ENCODE measurements at places on chromosomes 5 and 9.

- no peak for DNase-seq
These were observed 31.5 kb downstream of the LNPEP start for GRCh38 chr5:96967400-96967799.

DNA sequence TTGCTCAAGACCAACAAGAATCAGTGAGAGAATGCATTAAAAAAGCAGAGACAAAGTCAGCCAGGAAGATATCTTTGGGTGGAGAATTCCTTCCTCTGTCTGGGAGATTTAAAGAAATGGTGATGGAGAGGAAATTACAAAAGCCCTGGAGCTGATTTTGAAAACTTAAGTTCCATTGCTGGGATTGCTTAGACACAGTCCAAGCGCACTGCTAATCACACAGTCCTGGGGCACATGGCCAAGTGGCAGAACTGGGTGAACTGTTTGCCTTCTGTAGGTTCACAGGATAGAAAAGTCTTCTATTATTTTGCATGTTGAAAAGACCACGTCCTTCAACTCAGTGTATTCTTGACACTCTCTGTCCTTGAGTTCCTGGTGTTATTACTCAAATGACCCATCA lies 284.9 kb upstream of the FBXL7 start:
- DNase-seq = no peak

DNA sequence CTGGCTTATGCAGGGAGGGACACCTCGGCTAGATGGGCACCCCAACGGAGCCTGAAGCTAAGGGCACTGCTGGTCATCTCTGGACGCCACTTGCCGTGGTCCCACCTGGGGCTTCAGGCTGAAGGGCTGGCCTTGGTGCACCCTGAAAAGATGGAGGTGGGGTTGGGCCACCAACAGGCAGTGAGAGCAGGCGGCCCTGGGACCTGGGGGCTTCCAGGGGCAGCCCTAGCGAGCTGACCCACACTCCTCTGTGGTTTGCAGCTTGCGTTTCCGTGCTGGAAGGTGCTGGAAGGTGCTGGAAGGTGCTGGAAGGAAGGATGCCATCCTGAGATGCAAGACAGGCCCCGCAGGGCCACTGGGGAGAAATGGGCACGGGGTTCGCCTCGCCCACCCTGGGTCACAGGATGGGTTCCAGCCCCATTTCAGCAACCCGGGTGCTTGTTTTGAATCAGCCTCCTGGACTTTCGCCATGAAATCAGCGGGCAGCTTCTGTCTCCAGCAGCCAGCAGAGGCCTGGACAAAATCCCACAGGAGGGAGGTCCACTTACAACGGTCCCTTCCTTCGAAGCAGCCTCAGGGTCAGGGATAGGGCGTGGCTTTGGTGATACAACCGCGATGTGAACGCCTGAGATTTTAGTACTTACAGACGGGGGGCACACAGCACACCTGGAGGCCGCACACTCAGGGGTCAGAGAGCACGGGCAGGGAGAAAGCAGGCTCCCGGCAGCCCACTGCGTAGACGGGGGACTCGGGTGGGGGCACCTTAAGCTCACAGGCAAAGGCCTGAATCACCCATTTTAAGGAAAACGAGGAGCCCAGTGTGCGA lies 303.1 kb upstream of the IRX4 start:
- no peak for DNase-seq

DNA sequence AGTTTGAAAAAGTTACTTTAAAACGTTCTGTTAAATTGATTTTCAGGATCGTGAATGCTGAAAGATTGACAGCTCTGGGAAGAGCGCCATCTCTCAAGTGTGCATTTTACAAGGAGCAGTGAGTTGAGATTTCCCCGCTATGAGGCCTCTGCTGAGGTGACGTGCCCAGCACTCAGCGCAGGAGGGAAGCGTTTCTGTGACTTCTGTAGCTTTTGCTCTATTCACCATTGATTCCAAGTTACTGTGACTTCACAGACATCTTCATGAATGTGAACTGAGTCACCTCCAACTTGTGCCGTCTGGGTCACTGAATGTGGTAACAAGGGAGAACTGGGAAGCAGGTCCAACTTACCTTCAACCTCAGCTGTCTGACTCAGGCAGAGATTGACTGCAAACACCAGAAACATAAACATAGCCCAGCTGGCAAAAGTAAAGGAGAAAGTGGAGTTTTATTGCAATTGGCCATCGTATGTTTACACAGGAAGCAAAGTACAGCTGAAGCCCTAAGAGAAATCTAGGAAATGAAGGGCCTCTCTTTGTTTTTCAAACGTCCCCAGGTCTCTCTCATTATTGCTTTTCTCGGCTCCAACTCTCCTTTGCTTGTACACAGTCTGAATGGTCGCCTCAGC lies 428.8 kb upstream of the CLINT1 start:
- DNase-seq = no peak

GRCh38 chr5:159052401-159053011 lies 47.2 kb downstream of the EBF1 start:
- DNase-seq = no peak

DNA sequence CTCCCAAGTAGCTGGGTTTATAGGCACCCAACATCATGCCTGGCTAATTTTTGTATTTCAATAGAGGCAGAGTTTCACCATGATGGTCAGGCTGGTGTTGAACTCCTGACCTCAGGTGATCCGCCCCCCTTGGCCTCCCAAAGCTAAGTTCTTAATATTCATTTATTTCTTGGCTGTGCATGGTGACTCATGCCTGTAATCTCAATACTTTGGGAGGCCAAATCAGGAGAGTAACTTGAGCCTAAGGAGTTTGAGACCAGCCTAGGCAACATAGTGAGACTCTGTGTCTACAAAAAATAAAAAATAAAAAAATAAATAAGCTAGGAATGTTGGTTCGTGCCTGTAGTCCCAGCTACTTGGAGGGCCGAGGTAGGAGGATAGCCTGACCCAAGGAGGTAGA lies 587.1 kb upstream of the FTMT start:
- DNase-seq = no peak

DNA sequence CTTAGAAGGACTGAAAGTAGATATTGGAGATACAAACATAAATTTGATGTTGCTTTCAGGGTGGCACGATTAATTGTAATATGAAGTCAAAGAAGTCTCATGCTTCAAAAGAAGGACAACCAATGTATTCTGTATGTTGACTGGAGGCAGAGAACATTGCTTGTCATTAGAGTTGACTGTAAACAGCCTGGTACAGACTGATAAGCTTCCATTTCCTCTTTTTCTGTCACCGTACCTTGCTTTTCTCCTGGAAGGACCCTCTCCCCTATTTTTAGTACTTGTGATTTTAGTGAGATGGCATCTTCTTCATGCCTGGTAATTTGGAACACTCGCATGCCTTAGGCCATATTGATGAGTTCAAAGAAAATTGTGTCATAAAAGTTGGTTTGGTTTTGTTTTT lies 809.4 kb downstream of the PRELID2 start:
- no peak for DNase-seq

DNA sequence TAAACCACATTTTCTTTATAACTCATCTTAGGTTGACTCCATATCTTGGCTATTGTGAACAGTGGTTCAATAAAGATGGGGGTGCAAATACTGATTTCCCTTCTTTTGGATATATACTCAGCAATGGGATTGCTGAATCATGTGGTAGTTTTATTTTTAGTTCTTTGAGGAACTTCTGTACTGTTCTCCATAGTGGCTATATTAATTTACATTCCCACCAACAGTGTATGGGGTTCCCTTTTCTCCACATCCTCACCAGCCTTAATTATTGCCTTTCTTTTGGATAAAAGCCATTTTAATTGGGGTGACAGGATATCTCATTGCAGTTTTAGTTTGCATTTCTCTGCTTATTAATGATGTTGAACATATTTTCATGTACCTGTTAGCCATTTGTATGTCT lies 107.7 kb upstream of the EQTN start:
- DNase-seq = no peak

GRCh38 chr9:15837079-15837679 lies 284.3 kb downstream of the CCDC171 start:
- no peak for DNase-seq

DNA sequence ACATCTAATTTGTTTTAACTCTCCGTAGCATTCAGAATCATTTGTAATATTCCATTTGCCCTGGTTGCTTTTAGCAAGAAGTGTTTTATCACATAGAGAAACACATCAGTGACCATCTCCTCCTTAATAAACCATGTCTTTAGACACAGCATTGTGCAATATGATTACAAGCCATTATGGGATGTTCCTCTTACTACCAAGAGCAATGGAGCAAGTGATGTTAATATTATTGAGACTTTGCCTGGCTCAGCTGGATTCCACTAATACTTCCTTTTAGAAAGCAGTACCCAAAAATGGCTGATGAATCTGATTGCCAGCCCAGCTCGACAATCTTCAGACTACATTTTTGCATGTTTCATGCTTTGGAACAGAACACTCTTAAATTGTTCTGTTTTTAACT lies 364.2 kb downstream of the OSTF1 start:
- no peak for DNase-seq

- DNase-seq = no peak
These were observed 92.0 kb upstream of the PCSK5 start for GRCh38 chr9:75798505-75798904.

- no peak for DNase-seq
These were observed 31.0 kb upstream of the PHF24 start for GRCh38 chr9:34927061-34927460.

DNA sequence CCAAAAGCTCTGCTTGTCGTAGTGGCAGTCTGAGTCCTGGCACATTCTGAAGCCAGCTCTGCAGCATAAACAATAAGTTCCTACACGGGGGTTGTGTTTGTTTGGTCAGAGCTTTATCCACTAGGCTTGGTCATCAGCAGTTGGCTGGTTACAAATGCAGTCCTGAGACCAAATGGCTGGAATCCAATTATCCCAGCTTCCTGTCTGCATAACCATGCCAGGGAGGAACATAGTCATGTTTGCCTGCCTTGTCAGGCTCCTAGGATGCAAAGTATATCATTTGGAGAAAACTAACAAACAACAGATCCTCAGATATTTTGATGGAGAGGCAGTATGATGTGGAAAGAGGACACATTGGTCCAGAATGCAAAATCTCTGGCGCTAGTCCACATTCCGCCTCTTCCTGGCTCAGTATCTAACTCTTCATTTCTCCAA lies 85.8 kb downstream of the FBXO38 start:
- no peak for DNase-seq

- no peak for DNase-seq
These were observed 456.9 kb downstream of the TAF11L14 start for GRCh38 chr5:18091142-18091541.

DNA sequence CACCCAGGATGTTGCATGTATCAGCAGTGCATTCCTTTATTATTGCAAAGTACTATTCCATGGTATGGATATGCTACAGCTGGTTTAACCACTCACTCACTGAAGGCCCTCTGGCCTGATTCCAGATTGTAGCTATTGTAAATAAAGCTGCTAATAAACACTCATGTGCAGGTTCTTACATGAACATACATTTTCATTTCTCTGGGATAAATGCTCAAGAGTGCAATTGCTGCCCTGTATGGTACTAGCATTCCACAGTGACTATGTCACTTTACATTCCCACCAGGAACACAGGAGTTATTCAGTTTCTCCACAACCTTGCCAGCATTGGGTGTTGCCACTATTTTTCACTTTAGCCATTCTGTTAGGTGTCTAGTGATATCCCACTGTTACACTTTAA lies 267.6 kb downstream of the SPOCK1 start:
- DNase-seq = no peak

- no peak for DNase-seq
These were observed 88.8 kb upstream of the SH3GL2 start for GRCh38 chr9:17490110-17490509.

DNA sequence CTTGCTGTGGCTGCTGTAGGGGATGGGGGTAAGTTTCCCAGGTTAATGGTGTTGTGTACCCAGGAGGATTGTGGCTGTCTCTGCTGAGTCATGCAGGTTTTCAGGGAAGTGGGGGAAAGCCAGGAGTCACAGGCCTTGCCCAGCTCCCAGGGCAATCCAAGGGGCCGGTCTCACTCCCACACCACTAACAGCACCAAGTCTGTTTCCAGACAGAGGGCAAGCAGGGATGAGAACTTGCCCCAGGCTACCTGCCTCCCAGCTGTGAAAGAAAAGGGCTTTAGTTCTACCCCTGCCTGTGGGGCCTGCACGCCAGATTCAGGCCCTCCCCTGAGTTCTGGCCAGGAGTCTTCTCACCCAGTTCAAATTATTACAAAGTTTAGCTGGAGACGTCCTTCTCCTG lies 579.8 kb upstream of the ST8SIA4 start:
- DNase-seq = no peak

DNA sequence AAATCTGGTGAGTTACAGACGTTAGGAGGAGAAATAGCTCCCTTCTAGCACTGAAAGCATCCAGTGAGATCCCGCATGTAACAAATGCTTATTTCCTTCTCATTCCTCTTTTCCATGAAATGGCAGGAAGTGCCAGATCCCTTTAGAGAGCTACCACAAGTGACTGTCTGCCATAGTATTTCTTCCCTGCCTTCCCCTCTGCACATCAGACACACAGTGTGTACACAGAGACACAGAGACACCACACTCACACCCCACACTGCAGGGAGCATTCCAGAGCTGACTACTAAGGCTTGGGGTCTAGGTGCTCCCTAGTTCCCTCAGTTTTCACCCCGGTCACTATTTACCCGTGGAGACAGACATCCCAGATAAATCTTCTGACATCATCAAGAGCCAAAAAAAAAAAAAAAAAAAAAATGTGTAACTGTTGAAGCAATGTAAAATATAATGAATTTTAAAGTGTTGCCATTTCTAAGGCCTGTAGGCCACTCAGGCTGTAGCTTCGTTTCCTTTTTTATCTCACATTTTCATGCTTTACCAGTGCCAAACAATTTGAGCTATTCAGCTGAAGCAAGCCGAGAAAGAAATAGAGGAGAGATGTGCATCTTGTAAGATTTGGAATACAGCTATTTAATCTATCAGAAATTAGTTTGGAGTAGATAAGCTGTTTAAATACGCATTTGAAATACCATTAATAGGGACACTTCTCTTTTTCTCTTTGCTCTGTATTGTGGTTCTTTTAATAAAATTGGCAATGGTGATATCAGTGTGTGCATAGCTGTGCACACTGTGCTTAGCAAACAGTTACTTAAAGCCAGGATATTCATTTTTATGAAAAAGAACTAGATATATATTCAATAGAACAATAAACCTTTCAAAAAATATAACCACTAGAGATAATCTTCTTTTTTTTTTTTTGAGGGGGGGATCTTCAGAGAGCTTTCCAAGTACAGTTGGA lies 405.5 kb downstream of the PDE4D start:
- no peak for DNase-seq

GRCh38 chr9:1522219-1522767 lies 472.1 kb downstream of the DMRT2 start:
- DNase-seq = no peak

DNA sequence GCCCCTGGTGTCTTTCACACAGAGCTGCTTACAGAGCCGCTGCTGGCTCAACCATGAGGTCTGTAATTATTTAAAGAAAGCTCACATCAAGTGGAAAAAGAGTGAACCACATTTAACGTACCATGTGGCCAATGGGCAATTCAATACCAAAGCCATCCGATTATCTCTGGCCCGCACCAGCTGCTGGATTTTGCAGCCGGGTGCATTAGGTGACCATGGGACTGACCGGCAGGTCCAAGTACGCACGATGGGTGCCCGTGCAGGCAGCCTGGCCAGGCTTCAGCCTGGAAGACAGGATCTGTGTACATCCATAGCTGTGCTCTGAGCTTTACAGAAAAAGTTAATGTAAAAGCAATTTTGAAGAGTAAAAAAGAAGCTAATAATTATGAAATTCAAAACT lies 20.5 kb downstream of the PPARGC1B start:
- no peak for DNase-seq

- no peak for DNase-seq
These were observed 39.9 kb upstream of the LPCAT1 start for GRCh38 chr5:1563617-1564181.
